Bronchial epithelial cell (primary cell): ENCODE measurements at places on chromosomes 12 and 14.

GRCh38 chr12:42145552-42146215, 1.0 kb upstream of the GXYLT1 start:
- peak; percentile 28 for DNase-seq

- DNase-seq, result no peak
Observed at GRCh38 chr12:49702676-49703215, 4.5 kb downstream of the FMNL3 start.

DNA sequence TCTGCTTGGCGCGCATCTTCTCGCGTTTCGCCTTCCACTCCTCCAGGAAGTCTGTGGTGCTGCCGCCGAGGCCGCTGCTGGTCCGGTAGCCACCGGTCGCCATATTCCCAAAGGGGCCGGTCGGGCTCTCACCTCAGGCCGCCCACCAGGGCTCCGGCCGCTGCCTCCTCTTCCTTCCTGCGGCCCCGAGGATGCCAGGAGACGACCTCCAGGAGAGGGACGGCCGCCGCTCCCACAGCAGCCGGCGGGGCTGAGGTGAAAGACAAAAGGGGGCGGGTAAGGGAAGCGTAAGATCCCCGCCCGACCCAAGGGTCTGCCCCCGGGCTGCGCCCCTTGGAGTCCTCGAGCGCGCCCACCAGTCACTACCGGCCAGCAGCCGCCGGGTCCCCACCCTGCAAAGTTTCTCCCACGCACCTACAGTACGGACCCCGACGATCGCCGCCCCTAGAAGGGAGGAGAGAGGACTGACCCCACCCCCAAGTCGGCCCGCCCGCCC, 574 bp downstream of the PAWR start:
- no peak for DNase-seq

DNA sequence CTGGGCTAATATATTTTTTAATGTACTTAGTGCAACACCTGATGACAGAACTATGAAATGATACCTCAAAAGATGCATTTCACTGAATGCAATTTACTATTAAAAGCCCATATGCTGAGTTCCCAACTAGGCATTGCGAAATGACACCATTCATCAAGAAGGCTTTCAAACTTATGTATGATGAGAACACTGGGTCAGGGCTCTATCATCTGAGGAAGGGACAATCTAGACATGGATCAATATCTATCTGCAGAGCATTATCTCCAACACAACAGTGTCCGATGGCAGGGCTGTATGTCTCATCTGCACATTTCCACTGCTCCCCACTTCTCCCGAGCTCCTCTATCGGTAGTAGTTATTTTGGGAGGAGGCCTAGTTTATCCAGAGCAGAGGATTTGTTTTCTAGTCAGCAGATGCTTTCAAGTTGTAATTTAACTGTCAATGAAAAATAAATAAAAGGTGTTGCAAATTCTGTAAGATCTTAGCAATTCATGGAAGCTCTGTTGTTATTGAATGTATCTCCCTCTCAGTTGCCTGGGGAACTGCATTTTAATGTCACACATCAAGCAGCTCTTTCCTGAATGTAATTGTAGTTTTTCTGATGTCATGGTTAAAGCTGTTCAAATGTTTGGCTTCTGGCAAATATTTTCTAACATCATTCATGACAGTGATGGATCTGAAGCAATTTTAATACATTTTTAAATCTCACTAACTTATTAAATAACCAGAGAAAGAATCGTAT, 7.4 kb upstream of the GCH1 start:
- no peak for DNase-seq

- DNase-seq, result peak; percentile 56
Observed at GRCh38 chr12:26803552-26803951, 29.4 kb downstream of the ITPR2 start.

- DNase-seq, result no peak
Observed at GRCh38 chr14:22671622-22672021, 27.5 kb upstream of the OR6J1 start.

DNA sequence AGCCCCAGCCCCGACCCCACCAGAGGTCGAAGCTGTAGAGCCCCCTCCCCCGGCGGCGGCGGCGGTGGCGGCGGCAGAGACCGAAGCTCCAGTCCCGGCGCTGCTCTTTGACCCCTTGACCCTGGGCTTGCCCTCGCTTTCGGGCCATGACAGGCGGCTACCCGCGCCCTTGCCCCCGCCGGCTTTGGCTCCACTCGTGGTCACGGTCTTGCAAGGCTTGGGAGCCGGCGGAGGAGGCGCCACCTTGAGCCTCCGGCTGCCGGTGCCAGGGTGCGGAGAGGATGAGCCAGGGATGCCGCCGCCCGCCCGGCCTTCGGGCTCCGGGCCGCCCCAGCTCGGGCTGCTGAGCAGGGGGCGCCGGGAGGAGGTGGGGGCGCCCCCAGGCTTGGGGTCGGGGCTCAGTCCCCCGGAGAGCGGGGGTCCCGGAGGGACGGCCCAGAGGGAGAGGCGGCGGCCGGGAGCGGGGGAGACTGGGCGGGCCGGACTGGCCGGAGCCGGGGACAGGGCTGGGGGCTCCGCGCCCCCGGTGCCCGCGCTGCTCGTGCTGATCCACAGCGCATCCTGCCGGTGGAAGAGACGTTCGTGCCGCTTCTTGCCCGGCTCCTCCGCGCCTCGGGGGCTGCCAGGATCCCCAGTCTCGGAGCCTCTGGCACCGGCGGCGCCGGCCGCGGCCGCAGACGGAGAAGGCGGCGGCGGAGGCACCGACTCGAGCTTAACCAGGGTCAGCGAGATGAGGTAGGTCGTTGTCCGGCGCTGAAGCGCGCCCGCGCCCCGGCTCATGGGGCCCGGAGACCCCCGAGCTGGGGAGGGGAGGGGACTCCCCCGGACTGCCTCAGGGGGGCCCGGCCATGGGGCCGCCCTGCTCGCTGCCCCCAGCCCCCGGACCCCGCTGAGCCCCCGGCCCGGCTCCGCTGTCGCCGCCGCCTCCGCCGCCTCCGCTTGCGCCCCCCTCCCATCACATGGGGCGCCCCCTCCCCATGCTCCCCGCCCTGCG, 778 bp downstream of the AGAP2 start:
- no peak for DNase-seq

- DNase-seq, result no peak
Observed at GRCh38 chr12:34207858-34208257, 185.6 kb downstream of the ALG10 start.

- no peak for DNase-seq
Observed at GRCh38 chr14:20772650-20773049, 4.4 kb downstream of the EDDM3B start.

GRCh38 chr12:28294300-28294699, 104.0 kb downstream of the CCDC91 start:
- no peak for DNase-seq

- DNase-seq, result no peak
Observed at GRCh38 chr12:94308612-94309011, 151.1 kb downstream of the CEP83 start.

DNA sequence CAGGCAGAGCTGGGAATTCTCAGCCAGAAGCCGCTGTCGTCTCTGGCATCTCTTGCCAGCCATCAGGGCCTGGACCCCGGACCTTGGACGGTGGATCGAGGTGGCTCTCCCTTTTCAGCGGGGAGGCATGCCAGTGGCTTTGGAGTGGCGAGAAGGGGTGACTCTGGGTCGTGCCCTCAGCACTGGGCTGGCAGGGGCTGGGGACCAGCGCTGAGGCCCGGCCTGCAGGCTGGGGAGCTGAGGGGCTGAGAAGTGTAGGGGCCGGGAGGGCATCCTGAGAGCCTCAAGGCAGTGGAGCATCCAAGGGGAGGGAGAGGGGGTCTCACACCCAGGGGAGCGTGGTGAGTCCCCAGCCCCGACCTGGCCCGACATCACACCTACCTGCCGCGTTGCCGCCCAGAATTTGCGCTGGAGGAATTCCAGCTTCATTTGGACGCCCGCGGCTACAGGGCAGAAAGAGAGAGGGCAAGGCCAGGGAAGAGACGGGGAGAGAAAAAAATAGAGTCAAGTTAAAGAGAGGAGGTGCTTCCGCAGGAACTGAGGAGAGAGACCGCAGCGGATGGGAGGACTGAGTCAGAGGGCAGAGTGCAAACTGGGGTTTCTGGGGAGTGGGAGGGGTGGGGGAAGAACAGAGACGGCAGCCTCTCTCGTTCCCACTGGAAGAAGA, 9.0 kb upstream of the LRTM2 start:
- no peak for DNase-seq

- DNase-seq, result peak; percentile 35
Observed at GRCh38 chr12:53046655-53047220, 3.1 kb upstream of the TNS2 start.

- no peak for DNase-seq
Observed at GRCh38 chr14:79293482-79294177, 917.7 kb downstream of the DIO2 start.

DNA sequence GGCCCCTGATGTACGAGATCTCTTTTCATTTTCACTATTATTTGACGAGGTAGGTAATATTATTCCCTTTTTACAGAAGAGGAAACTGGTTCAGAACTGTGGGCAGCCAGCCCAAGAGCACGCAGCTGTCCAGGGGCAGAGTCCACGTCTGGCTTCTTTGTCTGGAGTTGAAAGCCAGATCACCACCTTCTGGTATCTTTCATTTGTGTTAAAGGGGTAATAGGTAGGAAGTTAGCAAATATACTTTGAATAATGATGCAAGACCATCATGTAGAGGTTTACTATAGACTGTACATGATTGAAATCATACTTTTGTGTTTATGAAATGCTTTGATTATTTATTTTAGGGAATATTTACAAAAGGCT, 144.1 kb upstream of the AMIGO2 start:
- no peak for DNase-seq

GRCh38 chr14:56205881-56206280, 87.7 kb downstream of the PELI2 start:
- DNase-seq, result peak; percentile 81

DNA sequence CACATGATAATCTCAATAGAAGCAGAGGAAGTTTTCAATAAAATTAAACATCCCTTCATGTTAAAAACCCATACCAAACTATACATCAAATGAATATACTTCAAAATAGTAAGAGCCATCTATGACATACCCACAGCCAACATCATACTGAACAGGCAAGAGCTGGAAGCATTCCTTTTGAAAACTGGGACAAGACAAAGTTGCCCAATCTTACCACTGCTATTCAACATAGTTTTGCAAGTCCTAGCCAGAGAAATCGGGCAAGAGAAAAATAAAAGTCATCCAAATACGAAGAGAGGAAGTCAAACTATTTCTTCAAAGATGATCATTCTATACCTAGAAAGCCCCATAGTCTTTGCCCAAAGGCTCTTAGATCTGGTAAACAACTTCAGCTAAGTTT, 454.7 kb upstream of the PRICKLE1 start:
- no peak for DNase-seq

GRCh38 chr12:83843541-83843940, 1069.1 kb downstream of the SLC6A15 start:
- DNase-seq, result no peak

- DNase-seq, result peak; percentile 78
Observed at GRCh38 chr14:104976198-104977007, 1.8 kb downstream of the AHNAK2 start.

GRCh38 chr12:109553906-109554500, 19.3 kb downstream of the MMAB start:
- no peak for DNase-seq

GRCh38 chr12:119208626-119209061, 29.9 kb downstream of the HSPB8 start:
- peak; percentile 87 for DNase-seq

- DNase-seq, result peak; percentile 37
Observed at GRCh38 chr12:54680374-54680773, 32.2 kb upstream of the DCD start.

DNA sequence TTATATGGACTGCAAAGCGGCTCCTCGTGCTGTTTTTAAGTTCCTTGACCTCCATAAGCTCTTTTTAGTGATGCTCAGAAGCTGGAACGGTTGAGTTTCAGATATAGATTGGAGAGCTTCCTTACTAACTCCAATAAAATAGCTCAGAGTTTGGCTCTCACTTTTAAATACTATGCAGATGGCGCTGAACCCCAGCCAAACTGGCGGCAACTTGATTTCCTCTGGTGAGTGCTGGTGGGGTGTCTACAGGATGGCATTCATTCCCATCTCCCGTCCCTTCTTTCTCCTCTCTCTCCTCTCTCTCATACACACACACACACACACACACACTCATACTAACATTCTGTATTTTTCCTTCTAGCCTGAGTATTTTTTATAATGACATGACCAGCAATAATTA, 346.3 kb downstream of the ETNK1 start:
- no peak for DNase-seq

- no peak for DNase-seq
Observed at GRCh38 chr14:78486081-78486480, 315.9 kb downstream of the NRXN3 start.

- peak; percentile 98 for DNase-seq
Observed at GRCh38 chr12:104280717-104281458, 22.7 kb upstream of the EID3 start.

DNA sequence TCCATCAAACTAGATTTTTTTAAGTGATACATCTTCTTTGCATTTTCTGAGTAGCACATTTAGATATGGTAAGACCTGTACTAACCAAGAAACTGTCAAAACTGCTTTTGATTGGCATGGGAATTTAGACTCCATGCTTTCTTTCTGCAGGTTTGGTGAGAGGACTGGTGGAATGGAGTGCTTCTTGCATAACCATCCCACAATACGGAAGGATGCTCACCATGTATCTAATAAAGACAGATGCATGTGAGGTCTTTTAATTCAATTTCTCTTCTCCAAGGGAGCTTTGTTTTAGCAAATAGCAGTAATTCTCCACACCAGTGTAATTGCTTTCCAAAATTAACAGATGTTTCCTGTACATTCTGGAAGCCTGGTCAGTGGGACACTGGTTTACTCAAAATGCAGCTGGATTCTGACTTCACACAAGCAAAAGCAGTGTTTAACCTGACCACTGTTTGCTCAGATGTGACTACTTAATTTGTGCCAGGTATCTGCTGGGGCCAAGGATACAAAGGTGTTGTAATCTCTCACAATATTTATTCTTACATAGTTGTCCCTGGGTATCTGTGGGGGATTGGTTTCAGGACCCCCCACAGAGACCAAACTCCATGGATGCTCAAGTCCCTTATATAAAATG, 26.1 kb downstream of the FGD6 start:
- DNase-seq, result no peak

DNA sequence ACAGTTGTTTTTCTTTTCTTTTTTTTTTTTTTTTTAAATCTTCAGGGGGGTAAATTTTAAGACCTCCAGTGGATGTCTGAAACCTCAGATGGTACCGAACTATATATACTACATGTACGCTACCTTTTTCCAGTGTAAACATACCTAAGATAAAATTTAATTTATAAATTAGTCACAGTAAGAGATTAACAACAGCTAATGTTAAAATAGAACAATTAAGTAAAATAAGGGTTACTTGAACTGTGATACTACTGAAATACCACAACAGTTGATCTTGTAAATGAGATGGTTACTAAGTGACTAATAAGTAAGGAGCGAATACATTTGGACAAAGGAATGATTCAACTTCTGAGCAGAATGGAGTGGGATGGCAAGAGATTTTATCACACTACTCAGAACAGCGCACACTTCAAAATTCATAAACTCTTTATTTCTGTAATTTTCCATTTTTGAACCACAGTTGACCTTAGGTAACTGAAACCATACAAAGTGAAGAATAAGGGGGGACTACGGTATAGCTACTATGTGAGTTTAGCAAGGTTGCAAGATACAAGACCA, 80.5 kb upstream of the PCED1B start:
- peak; percentile 86 for DNase-seq

GRCh38 chr12:64598831-64599230, 11.5 kb upstream of the RASSF3 start:
- no peak for DNase-seq

- peak; percentile 36 for DNase-seq
Observed at GRCh38 chr14:70906793-70907175, 475 bp upstream of the PCNX1 start.
